ENCODE measurements at places on chromosomes 5 and 9. TPM values are rescaled to one million over a fixed set of nuclear protein-coding genes. Genes with fewer than 3 reads are reported as not detected.

Gene PLAC8L1
- total RNA-seq = 1.5 TPM

Gene MUSK
- total RNA-seq = not detected

Gene ADGRV1
- 0.16 TPM for total RNA-seq

Gene SH3PXD2B
- total RNA-seq = 56.6 TPM

Gene MSX2
- 1.8 TPM for total RNA-seq

Gene ECSCR
- total RNA-seq = 26.7 TPM

Gene NR3C1
- total RNA-seq = 116 TPM

Gene GABRA6
- not detected for total RNA-seq

Gene CMYA5
- 2.6 TPM for total RNA-seq

Gene DPM2
- 20.9 TPM for total RNA-seq

Gene OR2K2
- total RNA-seq = not detected

Gene ADAMTSL1
- total RNA-seq = 3.4 TPM

Gene RAB3C
- 8.4 TPM for total RNA-seq

Gene PCDHB6
- total RNA-seq = 0.48 TPM

Gene FREM1
- total RNA-seq = 6.4 TPM

Gene KIF27
- 3.9 TPM for total RNA-seq

Gene REEP2
- total RNA-seq = 2.6 TPM

Gene TRPM6
- 1.3 TPM for total RNA-seq

Gene HTR1A
- total RNA-seq = not detected

Gene TNC
- total RNA-seq = 32.6 TPM

Gene C5orf15
- total RNA-seq = 29.7 TPM

Gene STPG3
- total RNA-seq = not detected

Gene GDA
- 0.32 TPM for total RNA-seq

Gene ADAMTS13
- 0.64 TPM for total RNA-seq

Gene SLC44A1
- 35.3 TPM for total RNA-seq

Gene ELAVL2
- total RNA-seq = not detected

Gene SHOC1
- total RNA-seq = not detected

Gene ZDHHC11
- 11.0 TPM for total RNA-seq

Gene CCDC192
- 0.51 TPM for total RNA-seq

Gene NUTM2G
- total RNA-seq = not detected

Gene PAPPA
- total RNA-seq = 5.7 TPM

Gene SET
- 197 TPM for total RNA-seq

Gene LCN1
- total RNA-seq = 2.3 TPM

Gene BTNL3
- total RNA-seq = 0.29 TPM

Gene TLX3
- total RNA-seq = not detected

Gene CKMT2
- total RNA-seq = 18.9 TPM

Gene QRFP
- total RNA-seq = not detected

Gene TAS2R1
- total RNA-seq = not detected

Gene PHF24
- 0.39 TPM for total RNA-seq

Gene FAM221B
- not detected for total RNA-seq

Gene SLC6A7
- total RNA-seq = not detected

Gene PDCD1LG2
- 3.6 TPM for total RNA-seq

Gene GPR21
- total RNA-seq = 2.0 TPM

Gene PTGES
- 14.1 TPM for total RNA-seq

Gene RASEF
- total RNA-seq = 0.06 TPM

Gene MED27
- 15.8 TPM for total RNA-seq

Gene SCGB3A2
- total RNA-seq = not detected

Gene PAEP
- not detected for total RNA-seq

Gene GRIN3A
- total RNA-seq = 0.06 TPM

Gene PCDHA1
- total RNA-seq = not detected

Gene SLCO6A1
- total RNA-seq = not detected

Gene PTPN3
- 6.3 TPM for total RNA-seq

Gene FOXD4L3
- not detected for total RNA-seq

Gene N4BP3
- 2.4 TPM for total RNA-seq

Gene SPATA6L
- total RNA-seq = 5.4 TPM

Gene TMEM252
- not detected for total RNA-seq

Gene MRPL36
- 50.4 TPM for total RNA-seq

All from mesenteric fat pad (tissue), 1 donor.